Hematopoietic multipotent progenitor cell treated with erythropoietin and hydrocortisone succinate and interleukin-3 and kit ligand, for 8 days (in vitro differentiated cells): ENCODE measurements at places on chromosomes 2 and 18.

GRCh38 chr2:36785179-36785795, 88.8 kb downstream of the VIT start:
- DNase-seq = peak; percentile 74

GRCh38 chr2:15730545-15731212, 139.0 kb downstream of the DDX1 start:
- DNase-seq = peak; percentile 76

DNA sequence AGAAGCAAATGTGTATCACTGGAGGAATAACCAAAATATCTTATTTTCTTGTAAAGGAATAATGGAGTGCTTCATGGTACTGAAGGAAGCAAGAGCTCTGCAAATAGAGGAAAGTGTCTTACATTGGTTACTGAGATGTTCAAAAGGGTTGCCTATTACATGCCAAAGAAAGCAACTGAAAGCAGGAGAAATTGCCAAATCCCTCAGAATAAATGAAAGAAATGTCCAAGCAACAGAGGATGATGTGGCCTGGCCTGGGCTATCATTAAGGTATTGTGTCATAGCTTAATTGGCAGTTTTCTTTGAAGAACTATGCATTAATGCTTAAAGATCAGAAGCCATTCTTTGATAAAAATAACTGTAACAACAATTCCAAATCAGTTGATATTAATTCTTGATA, 173.7 kb downstream of the RAB3GAP1 start:
- DNase-seq = no peak

DNA sequence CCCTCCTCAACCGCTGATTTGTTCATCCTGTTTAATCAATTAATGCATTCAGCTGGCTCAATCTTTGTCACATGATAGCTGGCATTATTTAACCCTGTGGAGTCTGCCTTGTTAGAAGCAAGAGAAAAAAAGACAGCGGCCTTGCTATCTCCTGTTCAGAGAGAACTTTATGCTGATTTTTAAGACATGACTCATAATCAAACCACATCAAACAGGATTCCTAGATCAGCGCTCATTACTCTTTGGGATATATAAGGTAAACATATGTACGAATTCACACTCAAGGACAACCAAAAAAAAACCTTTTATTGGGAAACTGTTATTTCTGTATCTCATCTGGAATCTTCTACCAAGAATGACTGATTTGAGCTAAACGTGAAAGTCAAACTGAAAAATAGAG, 195.1 kb downstream of the C1D start:
- no peak for DNase-seq

- DNase-seq = no peak
Observed at GRCh38 chr2:102771114-102771513, 9.3 kb downstream of the TMEM182 start.

GRCh38 chr2:96329456-96329855, 4.3 kb downstream of the ITPRIPL1 start:
- DNase-seq = peak; percentile 59

DNA sequence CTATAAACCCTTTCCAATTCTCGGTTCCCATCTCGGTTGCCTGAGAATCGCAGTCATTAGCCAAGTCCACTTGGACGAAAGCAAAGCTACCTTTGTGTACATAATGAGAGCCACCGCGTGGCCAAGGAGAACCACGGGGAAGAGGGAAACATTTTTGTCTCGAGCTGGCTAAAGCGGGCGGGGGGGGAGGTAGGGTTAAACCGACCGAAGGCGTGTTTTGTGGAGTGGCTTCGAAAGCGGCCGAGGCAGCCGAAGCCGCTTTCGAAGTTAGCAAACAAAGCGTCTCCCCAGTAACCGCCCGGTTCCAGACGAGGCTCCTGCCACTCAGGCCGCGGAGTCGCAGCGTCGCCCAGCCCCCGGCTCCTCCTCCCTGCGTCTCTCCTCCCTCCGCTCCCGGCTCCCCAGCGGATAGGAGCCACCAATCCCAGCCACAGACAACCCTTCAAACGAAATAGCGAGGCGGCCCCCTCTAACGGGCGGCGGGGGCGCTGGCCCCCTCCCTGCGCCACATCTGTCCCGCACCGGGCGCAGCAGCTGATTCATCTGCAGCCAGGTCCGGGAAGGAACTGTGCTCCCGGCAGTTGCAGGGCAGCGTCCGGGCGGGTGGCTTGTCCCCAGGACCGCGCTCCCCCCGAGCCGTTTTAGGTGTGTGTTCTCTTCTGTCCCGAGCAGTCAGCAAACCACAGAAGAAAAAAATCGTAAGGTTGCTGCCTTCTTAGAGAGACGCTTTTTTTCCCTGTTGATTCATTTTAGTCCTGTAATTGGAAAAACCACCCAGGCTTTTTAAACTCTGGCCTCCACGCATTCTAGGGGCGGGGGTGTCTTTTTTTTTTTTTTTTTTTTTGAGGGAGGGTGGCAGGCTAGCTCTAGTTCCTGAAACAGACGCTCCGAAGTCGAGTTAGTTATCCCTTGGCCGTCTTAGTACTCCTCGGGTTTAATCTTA, 1.8 kb upstream of the TGIF1 start:
- peak; percentile 97 for DNase-seq

DNA sequence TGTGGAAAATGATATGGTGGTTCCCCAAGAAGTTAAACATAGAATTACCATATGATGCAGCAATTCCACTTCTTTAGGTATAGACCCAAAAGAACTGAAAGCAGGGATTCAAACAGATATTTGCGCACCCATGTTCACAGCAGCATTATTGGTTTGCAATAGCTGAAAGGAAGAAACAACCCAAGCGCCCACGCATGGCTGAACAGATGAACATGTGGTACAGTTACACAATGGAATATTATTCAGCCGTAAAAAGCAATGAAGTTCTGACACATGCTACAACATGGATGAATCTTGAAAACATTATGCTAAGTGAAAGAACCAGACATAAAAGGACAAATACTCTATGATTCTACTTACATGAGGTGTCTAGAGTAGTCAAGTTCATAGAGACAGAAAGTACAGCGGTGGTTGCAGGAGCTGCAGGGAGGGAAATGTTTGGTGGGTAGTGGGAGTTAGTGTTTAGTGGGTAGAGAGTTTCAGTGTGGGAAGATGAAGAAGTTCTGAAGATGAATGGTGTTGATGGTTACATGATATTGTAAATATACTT, 26.7 kb upstream of the ASPRV1 start:
- no peak for DNase-seq

- DNase-seq = no peak
Observed at GRCh38 chr2:11589316-11589940, 55.6 kb downstream of the GREB1 start.

- DNase-seq = no peak
Observed at GRCh38 chr2:23454501-23455120, 69.6 kb downstream of the KLHL29 start.

- DNase-seq = no peak
Observed at GRCh38 chr18:57052759-57053158, 94.1 kb upstream of the BOD1L2 start.

DNA sequence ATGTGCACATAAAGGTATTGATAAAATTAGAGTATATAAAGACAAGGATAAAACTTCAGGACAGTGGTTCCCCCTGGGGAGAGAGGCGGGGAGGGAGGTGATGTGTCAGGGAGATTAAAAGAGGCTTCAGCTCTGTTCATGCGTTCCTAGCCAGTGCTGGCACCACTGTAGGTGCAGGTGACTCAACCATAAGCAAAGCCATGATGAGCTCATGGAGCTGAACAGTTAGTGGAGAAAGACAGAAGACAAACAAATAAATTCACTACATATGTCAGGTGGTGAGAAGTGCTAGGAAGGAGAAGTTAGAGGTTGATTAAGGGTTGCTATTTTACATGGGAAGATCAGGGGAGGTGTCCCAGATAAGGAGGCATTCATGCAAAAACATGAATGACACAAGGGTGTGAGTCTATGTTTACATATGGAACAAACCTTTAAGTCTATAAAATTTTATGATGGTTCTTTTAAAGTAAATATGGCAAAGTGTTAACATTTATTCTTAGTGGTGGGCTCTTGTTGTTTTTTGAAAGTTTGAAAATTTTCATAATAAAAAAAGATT, 136.0 kb downstream of the ANKRD44 start:
- DNase-seq = no peak

DNA sequence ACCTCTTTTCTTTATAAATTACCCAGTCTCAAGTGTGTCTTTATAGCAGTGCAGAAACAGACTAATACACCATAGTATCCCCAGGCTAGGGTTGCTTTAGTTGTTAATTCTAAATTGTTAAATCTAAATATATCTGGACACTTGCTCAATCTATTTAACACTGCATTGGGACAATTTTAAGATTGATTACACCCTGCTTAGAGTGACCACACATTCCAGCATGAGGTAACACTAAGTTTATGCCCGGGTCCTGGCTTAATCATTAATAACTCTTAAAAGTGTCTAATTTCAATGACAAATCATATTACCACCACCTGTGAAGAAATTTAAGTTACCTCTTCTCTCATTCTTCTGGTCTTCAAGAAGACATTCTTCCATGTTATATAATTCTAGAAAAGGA, 131.4 kb downstream of the ZNF385B start:
- no peak for DNase-seq

DNA sequence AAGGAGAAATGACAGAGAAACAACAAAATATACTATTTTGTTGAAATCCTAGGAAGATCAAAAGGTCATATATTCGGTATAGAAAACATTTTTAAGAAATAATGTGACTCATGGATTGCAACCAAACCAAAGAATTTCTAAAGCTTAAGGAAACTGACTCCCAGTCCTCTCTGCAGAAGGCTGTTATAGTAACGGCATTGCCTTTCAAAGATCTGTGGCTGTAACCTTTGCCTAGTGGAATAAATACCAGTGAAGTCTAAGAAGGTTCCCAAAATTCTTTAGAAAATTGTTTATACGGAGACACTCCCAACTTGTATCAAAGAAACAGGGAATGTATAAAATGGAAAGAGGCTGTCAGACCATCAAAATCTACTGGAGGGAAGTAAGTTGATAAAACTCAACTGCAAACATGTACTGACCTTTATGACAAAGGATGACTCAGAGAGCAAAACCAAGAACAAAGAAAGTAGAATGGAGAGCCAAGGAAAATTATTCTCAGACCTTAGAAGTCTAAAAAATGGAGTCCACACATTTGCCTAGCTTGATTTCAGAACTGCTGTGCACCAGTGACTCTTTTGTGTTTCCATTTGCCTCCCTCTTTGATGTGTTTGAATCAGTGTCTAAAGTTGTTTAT, 48.6 kb upstream of the FSIP2 start:
- no peak for DNase-seq

DNA sequence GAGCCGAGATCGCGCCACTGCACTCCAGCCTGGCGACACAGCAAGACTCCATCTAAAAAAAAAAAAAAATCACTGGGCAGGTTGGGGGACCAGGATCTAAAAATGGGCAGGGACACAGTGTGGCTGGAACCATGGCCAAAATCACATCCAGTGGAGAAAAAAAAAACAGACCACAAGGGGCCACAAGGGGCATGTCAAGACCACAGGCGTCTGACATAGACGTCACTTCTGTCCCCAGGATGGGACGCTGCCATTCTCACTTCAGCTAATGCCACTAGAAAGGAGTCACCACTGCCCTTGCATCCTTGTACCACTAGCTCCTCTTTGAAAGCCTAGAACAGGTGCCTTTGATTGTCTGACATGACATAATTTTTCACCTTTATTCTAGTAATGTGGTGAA, 2.5 kb upstream of the POMC start:
- no peak for DNase-seq

DNA sequence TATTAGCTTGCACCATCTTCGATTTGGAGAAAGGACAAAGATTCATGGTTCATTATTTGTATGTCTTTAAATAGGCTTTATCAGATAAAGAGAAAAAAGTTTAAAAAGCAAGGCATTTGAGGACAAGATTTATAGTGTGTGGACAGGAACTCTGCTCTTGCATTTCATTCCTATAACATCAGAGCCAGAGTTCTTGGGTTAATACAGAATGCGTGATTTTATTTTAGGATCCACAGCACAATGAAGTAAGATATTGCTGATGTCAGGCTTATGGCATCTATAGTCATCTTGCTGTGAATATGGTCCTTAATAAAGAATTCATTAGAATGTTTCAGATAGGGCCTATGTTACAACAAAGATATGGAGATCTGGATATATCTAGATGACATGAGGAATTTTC, 19.7 kb downstream of the RASGRP3 start:
- DNase-seq = no peak

- DNase-seq = no peak
Observed at GRCh38 chr18:9066817-9067306, 35.6 kb upstream of the NDUFV2 start.

GRCh38 chr2:10514743-10515142, 66.6 kb upstream of the ODC1 start:
- DNase-seq = no peak

DNA sequence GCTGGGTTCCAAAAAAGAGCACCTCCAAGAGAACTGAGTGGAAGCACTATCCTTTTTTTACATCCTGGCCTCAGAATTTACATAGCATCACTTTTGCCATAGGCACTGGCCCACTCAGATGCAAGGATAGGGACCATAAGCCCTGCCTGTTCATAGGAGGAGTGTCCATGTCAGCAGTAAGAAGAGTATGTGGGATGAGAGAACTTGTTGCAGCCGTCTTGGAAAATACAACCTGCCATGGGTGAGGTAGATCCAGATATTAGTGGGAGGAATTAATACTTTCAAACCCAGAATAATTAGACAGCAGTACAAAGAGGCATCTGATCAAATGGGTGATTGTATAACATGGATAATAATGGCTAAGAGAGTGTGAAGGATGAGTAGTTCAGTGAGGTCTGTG, 110.7 kb upstream of the CELF4 start:
- DNase-seq = no peak

GRCh38 chr2:186569897-186570296, 20.0 kb upstream of the ITGAV start:
- no peak for DNase-seq

DNA sequence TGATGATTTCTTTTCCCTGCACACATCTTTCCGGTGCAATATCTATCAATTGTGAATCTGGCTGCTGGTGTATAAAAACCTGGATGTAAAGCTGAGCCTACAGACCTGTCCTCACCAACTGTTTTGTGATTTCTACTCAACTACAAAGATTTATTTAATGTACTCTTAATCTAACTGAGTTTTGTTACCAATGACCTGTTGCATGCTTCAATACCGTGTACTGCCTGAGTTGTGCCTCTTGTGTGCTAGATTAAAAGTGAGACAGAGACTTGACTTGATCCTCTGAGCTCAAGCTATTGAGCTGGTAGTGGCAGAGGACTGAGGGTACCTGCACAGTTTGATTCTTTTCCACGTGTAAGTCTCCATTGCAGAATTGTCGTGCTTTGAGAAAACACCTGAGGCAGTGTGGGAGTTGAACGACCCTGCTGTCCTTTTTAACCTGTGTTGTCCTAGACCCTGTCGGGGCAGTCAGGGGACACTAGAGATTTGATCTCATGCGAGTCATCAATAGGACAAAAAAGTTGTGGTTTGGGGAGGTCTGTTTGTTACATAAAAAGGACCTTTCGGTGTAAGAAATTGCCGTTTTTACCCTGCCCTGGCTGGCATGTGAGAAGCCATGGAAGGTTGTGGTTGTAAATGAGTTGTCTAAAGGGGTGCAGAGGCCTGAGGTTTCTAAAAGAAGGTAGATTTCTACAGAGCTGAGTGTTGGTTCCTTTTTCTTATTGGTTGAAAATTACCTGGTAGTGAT, 231.3 kb downstream of the ALPK2 start:
- no peak for DNase-seq

- peak; percentile 16 for DNase-seq
Observed at GRCh38 chr2:134466141-134466540, 212.3 kb downstream of the MGAT5 start.
